ENCODE measurements at places on chromosomes 7 and 10.

- no peak for DNase-seq
These were observed 1.0 kb downstream of the CDK6 start for GRCh38 chr7:92835261-92835850.

- no peak for DNase-seq
These were observed 33.1 kb downstream of the ADD3 start for GRCh38 chr10:110040767-110041478.

- no peak for DNase-seq
These were observed 54.5 kb upstream of the OPALIN start for GRCh38 chr10:96413151-96413787.

GRCh38 chr7:121931149-121931902 is 58.4 kb downstream of the PTPRZ1 start:
- DNase-seq = no peak

DNA sequence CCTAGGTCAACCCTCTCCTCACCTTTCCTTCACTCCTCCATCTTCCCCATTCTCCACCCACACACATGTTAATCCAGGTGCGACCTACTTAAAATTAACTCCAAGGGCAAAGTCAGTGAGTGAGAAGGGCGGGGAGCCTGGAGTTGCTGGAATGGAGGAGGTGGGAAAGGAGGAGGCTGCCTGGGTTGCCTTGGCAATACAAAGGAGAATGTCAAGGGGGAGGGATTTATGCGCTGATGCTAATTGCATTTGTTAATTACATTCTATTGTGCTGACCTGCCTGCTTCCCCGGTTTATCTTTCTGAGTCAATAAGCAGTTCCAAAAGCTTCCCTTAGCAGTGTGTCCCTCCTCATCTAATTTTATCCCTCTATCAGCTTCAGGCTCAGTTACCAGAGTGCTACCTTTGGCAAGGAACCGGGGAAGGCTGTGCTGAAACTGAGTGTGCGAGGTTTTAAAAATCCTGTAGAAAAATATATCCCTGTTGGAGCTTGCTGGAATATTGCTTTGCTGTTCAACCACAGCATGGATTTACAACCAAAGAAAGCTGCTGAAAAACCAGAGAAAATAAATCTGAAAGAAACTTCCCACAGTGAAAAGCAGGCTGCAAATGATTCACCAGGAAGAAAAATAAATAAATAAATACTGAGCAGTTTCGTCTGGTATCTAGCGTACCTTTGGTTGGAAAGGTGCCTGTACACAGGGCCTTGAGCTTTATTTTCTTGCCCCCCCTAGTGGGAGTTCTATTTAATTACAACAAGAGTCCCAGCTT is 113.2 kb upstream of the DGKB start:
- DNase-seq = peak; percentile 87

- DNase-seq = no peak
These were observed 35.8 kb upstream of the PIP4K2A start for GRCh38 chr10:22750131-22750530.

GRCh38 chr7:68725843-68726785 is 872.2 kb upstream of the AUTS2 start:
- DNase-seq = no peak

- DNase-seq = no peak
These were observed 7.5 kb upstream of the RBP3 start for GRCh38 chr10:47340608-47341170.

GRCh38 chr10:50381642-50382041 is 130.3 kb upstream of the ASAH2 start:
- DNase-seq = no peak

DNA sequence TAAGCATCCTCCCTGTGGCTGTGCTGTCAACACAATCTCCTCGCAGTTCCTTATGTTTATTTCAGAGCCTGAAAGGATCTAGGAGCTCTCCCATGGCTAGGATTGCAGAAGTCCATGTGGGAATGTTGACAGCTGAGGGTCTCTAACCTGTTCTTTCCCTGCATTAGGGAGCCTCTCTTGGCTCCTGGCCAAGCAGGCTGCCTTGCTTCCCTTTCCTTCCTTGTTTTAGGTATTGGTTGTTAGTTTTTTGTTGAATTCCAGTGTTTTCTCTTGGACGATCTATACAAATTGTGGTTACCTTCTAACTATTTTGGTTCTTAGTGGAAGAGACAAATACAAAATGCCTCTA is 171.8 kb downstream of the MLLT10 start:
- DNase-seq = no peak

DNA sequence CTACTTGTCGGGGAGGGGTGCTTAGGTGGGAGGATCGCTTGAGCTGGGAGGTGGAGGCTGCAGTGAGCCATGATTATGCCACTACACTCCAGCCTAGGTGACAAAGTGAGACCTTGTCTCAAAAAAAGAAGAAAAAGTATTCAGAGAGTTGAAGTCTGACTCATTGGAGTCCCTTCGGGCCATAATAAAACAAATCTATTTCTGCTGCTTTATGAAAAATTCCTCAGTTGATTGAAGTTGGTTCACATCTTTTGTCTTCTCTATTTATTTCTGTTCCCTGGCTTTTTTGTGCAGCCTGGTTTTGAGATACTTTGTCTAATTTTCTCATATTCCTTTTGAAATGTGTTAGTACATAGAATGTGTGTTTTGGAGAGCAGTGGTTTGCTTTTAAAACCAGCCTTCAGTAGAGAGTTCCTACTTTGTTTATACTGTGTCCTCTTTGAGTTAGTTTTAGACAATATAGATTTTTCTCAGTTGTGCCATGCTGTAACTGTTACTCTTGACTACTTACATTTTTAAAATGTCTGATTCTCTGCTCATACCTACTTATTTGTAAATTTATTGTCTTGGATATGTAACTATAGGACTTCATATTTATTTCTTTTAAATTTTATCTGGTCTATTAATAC is 36.7 kb downstream of the LUC7L2 start:
- no peak for DNase-seq

- peak; percentile 27 for DNase-seq
These were observed 3.0 kb upstream of the NRP1 start for GRCh38 chr10:33337326-33337957.

- DNase-seq = no peak
These were observed 50.8 kb downstream of the ABI1 start for GRCh38 chr10:26809973-26810372.

- no peak for DNase-seq
These were observed 99.2 kb downstream of the IQUB start for GRCh38 chr7:123435080-123435700.

DNA sequence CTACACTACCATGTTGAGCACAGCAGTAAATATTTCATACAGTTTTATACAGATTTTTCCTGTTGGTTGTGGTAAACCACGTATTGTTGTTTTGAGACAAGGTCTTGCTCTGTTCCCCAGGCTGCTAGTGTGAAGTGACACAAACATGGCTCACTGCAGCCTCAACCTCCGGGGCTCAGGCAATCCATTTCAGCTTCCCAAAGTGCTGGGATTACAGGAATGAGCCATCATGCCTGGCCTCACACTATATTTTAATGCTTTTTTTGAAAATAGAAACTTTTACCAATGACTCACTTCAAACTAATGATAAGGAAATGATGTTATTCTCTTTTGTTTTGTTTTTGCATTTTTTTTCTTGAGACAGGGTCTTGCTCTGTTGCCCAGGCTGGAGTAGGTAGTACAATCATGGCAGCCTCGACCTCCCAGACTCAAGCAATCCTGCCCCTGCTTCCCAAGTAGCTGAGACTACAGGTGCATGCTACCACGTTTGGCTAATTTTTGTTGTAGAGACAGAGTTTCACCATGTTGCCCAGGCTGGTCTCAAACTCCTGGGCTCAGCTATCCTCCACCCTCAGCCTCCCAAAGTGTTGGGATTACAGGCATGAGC is 210.6 kb downstream of the TPST1 start:
- DNase-seq = no peak

DNA sequence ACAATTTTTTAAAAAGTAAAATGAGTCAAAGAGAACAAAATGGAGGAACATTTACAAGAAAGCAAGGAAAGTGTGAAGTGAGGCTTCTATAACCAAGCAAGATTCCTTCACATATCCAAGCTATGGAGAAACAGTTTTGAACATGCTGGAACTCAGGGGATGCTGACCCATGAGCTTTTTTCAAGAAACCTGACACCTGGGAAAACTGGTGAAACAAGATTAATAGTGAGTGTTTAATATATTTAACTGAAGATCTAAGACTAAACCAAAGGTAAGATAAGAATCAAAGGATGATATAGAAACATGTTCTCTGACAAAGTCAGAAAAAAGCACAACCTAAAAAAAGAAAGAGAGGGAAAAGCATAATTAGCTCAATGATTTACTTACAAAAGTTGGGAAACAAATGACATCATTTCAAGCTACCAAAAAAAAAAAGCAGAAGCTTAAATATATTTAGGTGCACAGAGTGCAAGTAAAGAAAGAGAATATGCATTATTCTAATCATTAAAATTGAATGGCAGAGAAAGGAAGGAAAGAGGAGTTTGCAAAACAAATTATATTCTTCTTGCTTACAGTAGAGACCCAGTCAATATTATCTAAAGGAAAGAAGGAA is 24.9 kb downstream of the C7orf25 start:
- no peak for DNase-seq

DNA sequence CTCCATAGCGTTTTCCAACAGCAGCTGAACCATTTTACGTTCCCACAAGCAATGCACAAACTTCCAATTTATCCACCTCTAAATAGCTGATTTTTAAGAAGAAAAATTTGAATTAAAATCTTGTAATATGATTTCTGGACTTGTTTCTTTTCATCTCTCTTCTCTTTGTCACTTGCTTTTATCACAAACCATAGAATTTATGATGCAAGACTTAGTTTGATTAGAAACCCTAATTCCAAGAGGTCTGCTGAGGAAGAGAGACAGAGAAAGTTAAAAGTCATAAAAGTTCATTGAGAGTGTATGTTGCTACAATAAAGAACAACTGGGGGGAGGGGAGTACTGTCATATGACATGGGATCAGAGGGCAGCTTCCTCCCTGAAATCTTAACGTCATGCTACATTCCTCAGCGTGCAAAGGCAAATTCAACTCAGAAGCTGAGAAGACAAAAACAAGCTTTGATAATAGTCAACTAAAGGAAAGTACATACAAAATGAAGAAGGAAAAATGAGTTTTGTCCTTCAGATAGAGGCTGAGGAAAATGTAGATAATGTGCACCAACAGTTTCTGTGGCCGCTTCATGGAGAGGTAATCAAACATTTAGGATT is 18.4 kb upstream of the CUBN start:
- DNase-seq = no peak

DNA sequence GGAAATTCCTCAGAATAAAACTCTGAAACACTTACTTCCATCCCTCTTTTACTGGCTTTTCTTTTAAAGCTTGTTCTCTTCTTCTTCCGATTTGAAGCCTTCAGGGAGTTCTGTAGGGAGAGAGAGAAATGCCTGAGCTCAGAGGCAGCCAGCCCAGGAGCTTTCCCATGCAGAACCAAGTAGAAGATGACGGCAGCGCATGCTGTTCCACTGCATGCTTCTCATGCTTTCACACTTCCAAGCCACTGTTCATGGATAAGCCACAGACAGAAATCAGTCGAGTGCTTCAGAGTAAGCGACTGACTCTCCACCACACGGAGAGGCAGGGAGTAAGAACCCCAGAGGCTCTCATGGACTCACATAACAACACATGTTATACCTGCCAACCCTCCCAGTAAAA is 237.3 kb downstream of the DGKI start:
- no peak for DNase-seq

GRCh38 chr10:86178401-86179152 is 188.0 kb downstream of the GRID1 start:
- DNase-seq = no peak

GRCh38 chr10:73899423-73899822 is 11.5 kb upstream of the PLAU start:
- no peak for DNase-seq

DNA sequence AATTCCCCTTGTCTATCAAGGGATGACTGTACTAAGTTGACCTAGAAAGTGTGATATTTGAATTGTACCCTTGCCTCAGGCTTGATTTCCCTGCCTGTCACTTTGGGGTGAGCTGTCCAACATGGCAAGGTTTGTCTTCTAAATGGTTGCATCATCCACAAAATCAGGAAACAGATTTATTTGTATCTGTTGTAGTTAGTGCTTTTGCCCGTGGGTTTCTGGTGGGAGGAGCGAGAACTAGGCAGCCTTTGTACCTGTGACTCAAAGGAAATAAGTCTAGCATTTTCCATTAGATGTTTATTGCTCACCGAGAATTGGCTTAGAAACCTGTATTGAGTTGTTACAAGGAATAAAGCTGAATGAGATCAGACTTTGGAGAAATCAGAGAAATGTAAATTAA is 650.8 kb downstream of the LRMDA start:
- no peak for DNase-seq

DNA sequence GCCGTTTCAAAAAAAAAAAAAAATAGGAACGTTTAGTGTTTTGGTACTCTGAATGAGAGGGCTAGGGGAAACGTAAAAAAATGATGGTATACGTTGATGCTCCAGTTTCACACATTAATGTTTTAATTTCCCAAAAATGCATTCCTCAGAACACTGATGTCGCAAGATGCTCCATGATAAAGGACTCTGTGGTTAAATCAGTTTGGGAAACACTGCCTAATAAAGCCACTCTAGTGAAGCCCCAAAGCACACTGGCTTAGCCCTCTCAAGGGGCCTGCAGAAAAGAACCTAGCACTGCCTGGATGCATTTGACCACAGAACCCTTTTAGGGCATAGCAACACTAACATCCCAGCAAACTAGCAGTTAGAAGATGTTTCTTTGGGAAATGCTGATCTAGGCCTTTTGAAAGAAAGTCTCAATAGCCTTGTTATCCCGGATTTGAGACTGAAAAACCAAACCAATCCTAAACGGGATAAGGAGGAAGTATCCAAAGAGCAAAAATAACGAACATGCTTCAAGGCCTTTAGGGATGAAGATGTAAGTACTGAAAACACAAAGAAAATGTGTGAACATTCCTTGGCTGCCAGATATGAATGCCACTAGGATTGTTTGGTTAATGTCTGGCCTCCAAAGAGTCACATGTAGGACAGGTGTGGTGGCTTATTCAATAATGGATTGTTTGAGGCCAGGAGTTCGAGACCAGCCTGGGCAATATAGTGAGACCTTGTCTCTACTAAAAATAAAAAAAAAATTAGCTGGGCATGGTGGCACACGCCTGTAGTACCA is 11.0 kb downstream of the DLG5 start:
- no peak for DNase-seq

- peak; percentile 73 for DNase-seq
These were observed 175.1 kb downstream of the SEPTIN7 start for GRCh38 chr7:35975851-35976454.

GRCh38 chr10:112784022-112784461 is 166.0 kb upstream of the TCF7L2 start:
- peak; percentile 30 for DNase-seq

All from DMS79 treated with DMSO at 0.1 percent for 48 hours (cell line).